ENCODE measurements at places on chromosomes 16 and 17.

- peak; percentile 63 for DNase-seq
These were observed at the start of gene CTCF for GRCh38 chr16:67562526-67562917. Gene CTCF, plus strand, starts transcription at chr16:67562526. Its CDS starts 48,307 bp downstream, at chr16:67610833.

DNA sequence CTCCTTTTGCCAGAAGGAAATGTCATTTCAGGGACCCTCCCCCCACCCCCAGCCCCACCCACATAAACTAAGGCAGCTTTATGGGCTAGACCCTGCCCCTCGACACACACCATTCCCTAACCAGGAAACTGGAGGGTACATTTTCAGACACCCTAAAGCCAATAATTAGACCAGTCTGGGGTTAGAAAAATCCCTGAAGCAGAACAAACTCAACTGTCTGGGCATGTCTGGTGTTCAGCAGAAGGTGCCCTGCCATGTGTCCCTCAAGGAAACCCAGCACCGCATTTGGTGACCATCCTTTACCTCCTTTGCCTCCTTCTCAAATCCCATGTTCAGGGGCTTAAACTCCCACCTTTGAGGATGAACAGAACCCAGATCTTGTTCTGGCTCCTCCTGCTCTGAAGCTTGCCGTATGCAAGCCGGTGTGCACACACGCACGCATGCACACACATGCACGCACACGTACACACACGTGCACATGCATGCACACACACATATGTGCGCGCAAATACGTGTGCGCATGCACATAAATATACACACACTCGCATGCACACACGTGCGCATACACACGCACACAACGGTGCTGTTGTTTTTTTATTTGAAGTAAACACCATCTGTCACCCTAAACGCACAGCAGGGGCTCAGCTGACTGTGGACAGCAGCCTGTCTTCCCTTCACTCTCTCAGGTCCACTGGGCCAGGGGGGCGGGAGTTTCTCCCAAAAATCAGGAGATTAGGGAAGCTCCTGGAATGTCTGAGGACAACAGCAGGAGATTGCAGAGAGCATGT is 156.8 kb upstream of the TNRC6C start:
- no peak for DNase-seq

GRCh38 chr17:39863244-39863917 is 731 bp downstream of the IKZF3 start:
- DNase-seq = no peak

GRCh38 chr16:82626791-82627261 is at the start of gene CDH13:
Gene CDH13, plus strand, starts transcription at chr16:82626969.
- no peak for DNase-seq

- no peak for DNase-seq
These were observed 4.3 kb downstream of the RNF43 start for GRCh38 chr17:58412961-58413586.

- DNase-seq = no peak
These were observed 1.0 kb downstream of the KAT8 start for GRCh38 chr16:31118223-31119155.

DNA sequence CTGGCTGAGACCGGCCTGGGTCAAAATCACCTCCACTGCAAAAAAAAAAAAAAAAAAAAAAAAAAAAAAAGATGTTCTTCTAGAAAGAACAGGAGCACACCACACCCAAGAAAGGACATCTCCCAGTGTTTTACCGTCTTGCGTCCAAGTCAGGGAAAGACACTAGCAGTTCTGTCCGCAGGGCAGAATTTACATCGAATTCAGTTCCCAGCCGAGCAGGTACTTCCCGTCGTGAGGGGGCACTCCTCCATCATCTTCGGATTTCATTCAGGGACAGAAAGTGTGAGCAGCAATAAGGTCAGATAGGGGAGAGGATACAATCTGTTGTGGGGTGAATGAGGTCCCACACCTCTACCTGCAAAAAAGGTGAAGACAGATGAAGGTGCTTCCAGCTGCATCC is 574.7 kb downstream of the KCNJ18 start:
- DNase-seq = no peak

- DNase-seq = no peak
These were observed 797 bp downstream of the GRB7 start for GRCh38 chr17:39738568-39738901.

GRCh38 chr17:75547091-75547490 is 21.6 kb downstream of the LLGL2 start:
- DNase-seq = no peak

GRCh38 chr16:28910086-28911031 is 14.7 kb downstream of the RABEP2 start:
- DNase-seq = no peak

DNA sequence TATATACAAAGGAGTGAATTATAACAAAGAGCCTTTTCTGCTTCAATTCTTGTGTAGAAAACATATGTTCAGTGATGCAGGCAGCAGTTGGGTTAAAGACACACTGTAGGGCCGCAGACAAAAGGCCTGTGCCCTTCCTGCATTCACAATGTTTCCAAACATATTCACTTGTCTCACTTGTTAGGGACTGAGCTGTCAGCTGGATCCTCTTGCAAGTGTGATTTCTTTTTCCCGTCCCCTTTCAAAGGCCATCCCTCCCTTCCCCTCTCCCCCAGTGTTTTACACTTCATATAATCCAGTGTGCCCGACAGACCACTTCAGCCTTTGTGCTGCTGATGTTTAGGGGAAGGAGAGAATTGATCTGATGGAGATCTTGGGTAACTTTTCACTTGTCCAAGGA is 217.0 kb downstream of the FTO start:
- no peak for DNase-seq

DNA sequence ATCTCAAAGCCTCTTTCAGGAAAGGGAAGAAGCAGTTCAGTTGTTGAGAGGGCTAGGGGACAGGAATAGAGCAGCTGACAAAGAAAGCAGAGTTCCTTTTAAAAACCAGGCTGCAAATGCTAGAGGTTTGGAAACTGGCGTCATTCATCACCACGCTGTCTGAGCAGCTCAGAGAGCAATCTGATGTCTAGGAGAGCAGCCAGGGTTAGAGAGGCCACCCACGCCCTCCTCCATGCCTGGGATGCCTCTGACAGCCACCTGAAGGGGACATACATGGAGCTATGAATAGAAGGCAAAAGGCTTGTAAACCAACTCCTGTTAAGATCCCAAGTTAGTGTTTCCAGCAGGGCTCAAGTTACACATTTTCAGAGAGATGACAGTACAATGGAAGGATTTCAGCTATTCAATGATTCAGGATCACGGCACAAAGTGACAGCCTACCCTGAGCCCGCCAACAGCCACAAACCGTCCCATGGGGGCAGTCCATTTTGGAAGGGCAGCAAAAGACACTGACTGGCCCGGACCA is 12.4 kb downstream of the RAB5C start:
- no peak for DNase-seq

DNA sequence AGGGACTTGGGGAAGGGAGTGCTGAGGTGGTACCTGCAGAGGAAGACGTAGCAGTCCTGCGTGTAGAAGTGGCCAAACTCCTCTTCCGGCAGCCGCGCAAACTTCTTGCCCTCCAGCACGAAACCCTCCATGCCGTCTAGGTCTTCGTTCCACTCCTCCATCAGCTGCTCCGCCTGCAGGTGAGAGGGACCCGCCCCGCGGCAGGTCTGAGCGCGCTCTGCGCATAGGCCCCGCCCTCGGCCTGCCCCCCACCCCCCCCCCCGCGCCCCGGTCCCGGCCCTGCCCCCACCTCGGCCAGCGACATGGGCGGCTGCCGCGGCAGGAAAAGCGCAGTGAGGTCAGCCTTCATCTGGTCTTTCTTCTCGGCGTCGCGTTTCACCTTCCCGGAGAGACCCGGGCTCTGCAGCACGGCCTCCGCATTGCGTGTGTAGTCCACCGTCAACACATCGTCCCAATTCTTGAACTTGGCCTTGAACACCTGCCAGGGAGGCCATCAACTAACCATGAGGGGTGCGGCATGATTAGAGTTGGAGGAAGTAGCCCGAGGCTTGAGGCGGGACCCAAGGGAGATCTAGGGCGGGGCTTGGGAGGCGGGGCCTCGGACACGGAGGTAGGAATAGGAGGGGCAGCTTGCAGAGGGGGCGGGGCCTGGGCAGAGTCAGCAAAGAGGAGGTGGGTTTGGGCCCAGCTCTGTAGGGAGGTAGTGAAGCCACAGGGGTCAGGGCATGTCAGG is 11.5 kb downstream of the FLII start:
- DNase-seq = no peak

DNA sequence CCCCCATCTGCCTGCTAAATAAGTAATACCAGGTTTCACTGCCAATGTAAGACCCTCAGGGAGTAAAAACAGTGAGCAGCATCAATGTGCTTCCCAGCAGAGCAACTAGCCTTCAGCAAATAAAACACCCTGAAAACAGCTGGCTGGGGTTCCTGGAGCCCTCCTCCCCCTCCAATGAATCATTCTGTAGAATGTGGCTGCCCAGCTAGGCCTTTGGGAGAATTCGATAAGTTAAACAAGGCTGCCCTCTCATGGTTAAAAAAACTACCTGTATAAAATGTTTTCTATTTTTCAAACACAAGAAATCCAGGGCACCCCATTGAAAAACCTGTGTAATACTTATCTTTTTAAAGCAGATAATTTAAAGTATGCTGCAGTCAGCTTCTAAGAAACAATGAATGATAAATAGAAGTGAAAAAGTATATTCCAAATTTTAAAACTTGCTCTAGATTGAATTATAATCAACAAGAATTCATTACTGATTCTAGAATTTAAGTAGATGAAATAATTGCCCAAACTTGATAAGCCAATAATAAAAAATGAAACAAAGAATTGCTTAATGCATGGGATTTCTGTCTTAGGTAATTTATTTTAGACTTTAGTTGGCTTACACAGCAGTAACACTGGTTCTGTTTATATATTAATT is 9.4 kb upstream of the TOM1L1 start:
- DNase-seq = no peak

DNA sequence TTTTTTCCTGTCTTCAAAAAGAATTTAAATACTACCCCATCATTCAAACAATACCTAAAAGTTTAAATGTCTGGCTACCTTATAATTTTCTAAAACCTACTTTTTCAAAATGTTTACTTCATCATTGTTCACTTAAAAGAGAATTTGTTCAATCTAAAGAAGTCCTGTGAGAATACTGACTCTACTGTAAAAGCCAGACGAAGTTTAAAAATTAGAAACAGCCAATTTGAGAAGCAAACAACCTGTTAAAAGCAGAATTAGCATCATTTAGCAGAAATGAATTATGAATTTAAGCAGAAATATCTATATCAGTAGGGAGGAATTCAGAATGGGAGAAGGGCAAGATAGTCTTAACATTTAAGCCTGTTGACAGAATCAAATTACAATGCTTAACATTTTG is 2.1 kb downstream of the SKA2 start:
- DNase-seq = no peak

GRCh38 chr17:74607221-74607620 is 15.1 kb upstream of the CD300LD start:
- no peak for DNase-seq

- DNase-seq = no peak
These were observed 2.7 kb downstream of the RUSF1 start for GRCh38 chr16:31505483-31505882.

DNA sequence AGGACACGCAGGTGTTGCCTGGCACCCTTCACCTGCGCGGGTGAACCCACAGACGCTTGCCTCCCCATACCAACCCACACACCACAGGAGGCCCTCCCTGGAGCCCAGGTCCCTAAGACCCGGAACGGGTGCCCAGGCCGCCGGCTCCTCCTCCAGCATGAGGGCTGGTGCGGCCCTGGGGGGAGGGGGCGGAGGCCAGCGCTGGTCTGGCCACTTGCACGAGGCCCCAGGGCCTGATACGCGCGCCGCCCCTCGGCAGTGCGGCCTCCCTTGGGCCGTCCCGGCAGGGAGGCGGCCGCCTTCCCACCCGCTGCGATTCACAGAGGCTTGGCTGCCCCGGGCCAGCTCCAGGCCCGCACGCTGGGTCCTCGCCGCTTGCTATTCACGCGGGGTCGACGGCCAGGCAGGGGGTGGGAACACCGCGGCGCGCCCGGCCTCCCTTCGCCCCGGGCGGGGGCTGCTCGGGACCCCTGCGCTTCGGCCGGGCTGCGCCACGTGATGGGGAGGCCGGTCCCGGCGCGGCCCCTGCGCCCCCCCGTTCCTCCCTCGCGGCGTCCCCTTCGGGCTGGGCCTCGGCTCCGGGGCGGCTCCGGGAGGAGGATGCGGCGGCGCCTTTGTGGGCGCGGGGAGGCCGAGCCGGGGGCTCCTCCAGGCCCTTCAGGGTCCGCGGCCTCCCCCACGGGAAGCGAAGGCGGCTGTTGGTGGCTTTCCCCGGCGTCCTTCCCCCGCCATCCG is 685 bp downstream of the FASN start:
- DNase-seq = no peak
